ENCODE measurements at places on chromosomes 3 and 15.

GRCh38 chr3:119950666-119951325, 143.5 kb downstream of the GSK3B start:
- no peak for DNase-seq

DNA sequence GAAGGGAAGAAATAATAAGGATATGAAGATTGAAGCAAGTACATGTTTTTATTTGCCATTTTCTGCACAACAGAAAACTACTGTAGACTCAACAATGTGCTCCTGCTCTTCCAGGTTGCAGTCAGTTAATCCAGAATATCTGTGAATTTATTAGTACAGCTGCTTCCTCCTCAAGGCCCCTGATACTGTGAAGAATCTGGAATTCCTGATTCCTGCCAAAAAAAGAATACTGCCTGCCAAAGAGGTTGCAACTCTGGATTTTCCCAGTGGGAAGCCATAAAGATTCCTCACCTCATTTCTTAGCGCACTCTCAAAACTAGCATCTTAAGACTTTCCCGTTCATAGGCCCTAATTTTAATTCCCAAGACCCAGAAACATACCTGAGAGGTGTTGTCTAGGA, 33.6 kb upstream of the LRRC3B start:
- DNase-seq = no peak

- no peak for DNase-seq
Observed at GRCh38 chr15:25053000-25053815, 98.4 kb downstream of the SNRPN start.

DNA sequence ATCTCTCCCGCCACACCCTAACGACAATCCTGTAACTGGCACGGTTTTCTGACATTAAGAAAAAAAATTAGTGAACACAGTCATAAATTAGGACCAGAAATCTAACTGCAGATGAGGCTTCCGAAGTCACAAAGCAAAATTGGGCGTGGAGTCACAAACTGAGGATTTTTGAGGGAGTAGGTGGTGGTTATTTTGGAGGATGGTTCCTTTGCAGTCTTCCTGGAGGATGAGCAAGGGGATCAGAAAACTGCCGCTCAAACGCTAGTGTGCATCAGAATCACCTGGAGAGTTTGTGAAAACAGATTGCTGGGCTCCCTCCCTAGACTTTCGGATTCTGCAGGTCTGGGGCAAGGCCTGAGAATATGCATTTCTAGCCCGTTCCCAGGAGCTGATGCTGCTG, 334.8 kb downstream of the RORA start:
- DNase-seq = no peak

DNA sequence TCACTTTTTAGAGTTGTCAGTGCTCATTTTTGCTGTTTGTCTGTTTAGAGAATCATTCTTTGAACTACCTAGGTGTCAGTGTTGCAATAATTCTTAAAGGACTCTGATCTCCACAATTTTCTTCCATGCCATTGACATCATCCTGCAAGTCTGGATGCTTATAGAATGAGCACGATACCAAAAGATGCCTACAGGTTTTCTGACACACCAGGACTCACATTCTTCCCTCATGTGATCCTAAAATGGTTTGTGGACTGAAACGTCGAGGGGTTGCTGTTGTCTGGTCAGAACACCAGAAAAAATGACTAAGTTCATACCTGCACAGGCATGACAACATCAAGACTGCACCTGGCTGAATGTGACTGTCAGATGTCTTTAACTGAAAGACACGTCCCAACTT, 95.9 kb downstream of the SEMA5B start:
- no peak for DNase-seq

DNA sequence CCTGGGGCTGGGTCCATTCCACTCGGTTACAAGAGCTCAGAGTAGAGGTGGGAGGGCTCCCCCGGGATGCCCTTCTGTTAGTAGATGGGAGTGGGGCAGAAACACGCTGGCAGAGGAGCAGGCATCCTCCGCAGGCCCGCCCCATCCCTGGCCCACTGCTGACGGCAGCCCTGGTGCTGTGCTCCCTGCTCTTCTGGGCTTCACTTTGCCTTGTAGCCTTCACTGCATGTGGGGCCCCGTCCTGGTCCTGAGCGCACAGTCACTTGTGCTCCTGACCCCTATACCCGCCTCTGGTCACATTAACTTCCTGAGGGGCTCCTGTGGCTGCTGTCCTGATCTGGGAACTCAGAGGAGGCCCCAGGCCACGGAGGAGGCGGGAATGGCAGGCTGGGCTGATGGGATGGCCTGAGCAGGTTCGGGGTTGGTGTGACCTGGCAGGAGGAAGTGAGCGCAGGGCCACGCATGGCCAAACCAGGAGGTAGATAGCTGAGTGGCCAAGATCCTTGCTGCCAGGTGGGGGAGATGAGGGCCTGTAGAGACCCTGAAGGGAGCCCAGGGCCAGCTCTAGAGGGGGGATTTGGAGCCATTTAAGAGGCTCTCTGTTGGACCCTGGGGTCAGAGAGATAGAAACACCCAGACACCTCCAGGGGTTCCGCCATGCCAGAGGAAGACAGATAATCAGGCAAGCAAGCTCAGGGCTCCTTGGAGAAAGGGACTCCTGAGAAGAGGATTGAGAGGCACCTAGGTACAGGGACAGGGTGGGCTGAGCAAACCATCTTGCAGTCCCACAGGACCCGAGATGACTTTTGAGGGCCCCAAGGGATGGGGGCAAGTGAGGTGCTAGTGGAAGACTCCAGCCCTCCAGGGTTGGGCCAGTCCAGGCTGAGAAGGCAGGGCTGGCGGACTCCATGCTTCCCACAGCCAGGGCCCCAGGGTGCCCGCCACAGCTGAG, 92.2 kb upstream of the PRR23E start:
- no peak for DNase-seq

GRCh38 chr3:54374214-54374852, 252.0 kb downstream of the CACNA2D3 start:
- peak; percentile 47 for DNase-seq

GRCh38 chr15:36798366-36798765, 218.9 kb downstream of the CDIN1 start:
- DNase-seq = no peak

DNA sequence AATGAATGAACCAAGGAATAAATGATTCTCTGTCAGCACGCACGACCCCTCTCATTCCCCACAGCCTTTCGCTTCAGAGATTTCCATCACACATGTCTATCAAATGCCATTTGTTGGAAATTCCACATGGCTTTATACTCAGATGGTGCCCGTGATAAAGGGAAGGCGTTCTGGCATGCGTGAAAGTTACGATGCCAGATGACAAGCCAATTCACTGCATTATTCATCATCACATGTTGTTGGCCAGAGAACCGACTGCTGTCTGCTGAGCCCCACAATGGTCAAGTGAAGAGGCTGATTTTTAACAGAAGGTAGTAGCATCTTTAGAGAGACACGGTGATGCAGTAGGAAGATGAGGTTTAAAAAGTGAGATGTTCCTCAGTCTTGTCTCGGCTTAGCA, 74.1 kb upstream of the FRMD4B start:
- no peak for DNase-seq

DNA sequence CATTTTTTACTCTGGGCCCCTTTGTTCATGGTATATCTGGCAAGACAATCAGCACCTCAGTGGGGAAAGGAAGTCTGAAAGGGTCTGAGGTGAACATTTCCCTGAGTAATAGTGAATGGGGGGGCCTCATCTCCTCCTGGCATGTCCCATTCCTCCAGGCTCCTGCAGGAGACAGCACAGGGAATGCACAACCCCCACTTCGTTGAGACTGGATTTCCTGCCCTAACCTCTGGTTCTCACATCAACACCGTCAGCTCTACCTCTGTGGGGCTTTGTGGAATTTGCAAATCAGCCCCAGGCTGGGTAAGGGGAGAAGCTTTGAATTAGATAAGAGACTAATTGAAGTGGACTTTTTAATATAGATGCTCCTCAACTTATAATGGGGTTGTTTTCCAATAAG, 168.3 kb upstream of the TRIM42 start:
- DNase-seq = no peak

DNA sequence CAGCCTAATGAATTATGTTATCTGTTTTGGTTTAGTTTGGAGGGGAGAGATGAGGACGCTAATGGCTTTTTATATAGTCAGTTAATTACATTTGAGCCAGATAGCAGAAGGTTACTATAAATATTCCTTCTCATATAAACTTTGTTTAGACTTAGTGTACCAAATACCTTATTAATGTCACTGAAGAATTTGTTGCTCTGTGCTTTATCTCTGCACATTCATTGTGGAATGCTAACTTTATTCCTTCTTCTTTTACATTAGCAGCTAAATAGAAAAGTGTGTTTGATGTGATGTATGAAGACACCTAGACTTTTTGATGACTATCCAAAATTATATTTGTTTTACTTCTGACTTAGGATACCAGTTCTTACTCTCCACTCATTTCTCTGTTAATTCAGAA, 105.2 kb downstream of the EPHA3 start:
- DNase-seq = no peak

DNA sequence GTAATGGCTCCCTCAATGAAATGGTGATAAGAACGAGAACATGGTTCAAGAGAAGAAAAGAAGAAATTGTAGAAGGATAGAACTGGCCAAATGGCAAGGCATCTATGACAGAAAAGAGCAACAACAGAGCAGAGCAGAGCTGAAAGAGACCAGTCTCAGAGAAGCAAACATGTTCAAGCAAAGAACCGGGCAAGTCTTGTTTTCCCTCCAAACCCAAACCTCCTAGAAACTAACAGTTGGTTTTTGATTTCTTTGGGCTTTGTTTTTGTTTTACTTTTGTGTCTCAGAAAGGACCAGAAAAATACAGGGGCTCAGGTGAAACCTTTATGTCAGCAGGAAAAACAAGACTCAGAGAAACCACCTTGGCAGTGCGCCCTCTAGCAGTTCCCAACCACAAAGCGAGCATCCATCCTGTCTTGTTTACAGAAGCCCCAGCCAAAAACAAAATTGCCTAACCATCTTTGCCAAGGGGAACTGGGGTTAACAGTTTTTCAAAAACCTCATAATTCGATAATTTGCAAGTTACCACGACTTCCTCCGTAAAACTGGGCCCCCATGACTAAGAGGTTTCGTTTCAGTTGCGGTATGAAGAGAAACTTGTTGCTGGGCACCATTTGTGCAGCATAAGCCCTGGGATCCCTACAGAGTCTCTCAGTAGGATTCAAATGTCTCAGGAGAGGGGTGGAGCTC, 159.2 kb upstream of the SLC24A5 start:
- DNase-seq = no peak

- DNase-seq = no peak
Observed at GRCh38 chr3:36557708-36558421, 177.6 kb downstream of the STAC start.

- DNase-seq = peak; percentile 67
Observed at GRCh38 chr3:73270839-73271483, 209.5 kb downstream of the EBLN2 start.

- DNase-seq = no peak
Observed at GRCh38 chr3:189056646-189057335, 115.0 kb upstream of the TPRG1 start.

GRCh38 chr3:35936571-35936970, 297.2 kb downstream of the ARPP21 start:
- DNase-seq = no peak

- DNase-seq = no peak
Observed at GRCh38 chr15:92130906-92131305, 262.8 kb upstream of the ST8SIA2 start.

- no peak for DNase-seq
Observed at GRCh38 chr3:131793870-131794269, 240.9 kb downstream of the CPNE4 start.

DNA sequence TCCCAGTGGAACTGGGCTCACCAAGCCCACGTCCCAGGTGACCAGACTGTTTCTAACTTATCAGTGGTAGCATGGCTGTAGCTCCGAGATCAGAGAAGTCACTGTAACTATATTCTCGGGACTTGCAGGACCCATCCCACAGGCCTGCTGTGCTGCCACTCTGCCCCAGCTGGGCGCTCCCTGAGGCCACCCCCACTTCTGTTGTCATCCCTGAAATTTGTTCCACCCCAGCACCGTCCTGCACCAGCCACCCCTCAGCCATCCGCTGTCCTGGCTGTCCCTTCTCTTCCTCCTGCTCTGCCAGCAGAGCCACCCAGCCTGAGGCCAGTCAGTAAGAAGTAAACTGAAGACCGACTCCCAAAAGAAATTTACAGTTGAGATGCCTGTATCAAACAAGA, 33.0 kb upstream of the VILL start:
- DNase-seq = no peak

- DNase-seq = peak; percentile 24
Observed at GRCh38 chr3:193335031-193335430, 43.5 kb downstream of the ATP13A5 start.

GRCh38 chr3:152276681-152277080, 8.0 kb downstream of the MBNL1 start:
- no peak for DNase-seq

GRCh38 chr3:56782215-56782614, 19.5 kb downstream of the ARHGEF3 start:
- DNase-seq = no peak

GRCh38 chr15:74006774-74007639, 12.5 kb downstream of the PML start:
- DNase-seq = no peak

GRCh38 chr3:107367353-107367752, 9.9 kb upstream of the CCDC54 start:
- no peak for DNase-seq

DNA sequence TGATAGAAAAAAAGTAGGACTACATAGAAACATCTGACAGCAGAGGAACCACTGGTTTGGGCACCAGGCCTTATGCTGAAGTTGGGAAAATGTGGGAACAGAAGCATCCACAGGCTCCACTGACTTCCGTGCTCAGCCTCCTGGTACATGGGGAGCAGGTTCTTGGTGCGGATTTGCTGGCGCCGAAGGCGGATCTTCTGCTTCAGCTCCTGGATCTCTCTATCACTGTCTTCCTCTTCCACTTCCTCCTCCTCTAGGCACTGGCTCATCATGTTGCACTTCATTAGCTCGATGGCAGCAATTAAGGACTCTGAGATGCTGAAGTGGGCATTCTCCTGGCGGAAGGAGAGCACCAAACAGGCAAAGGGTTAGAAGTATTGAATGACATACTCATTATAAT, 42.5 kb downstream of the RUBCN start:
- DNase-seq = no peak

DNA sequence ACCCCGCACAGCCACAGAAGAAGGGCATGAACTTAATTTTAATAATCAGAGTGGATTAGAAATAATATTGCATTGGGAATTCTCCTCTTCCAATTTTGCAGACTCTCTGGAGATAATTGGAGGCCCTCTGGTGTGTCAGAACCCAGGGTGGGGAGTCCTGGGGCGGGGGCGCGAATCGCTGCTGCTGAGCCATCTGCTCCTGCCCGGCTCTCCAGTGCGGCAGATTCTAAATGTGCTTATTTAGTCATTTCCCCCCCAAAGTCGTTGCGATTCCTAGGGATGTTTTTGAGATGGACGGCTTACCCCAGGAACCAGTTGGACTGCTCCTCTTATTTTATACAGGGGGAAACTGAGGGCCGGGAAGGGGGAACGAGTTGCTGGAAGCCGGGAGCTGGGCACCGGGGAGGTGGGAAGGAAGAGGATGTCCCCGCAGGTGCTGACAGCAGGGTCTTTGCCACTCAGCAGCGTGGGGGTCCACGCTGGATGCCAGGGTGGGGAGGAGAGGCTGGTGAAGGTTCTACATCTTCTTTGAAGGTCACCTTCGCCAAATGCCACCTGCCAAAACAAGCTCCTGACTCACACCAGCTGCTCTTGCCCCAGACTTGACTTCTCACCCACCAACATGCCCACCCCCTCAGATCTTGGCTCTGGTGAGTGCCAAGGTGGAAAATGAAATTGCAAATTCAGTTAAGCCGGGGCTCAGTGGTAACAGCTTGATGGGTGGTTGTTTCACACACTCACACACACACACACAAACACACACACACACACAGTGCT, 91.3 kb upstream of the PRR23E start:
- DNase-seq = no peak

GRCh38 chr3:141276398-141276797, 44.8 kb downstream of the PXYLP1 start:
- no peak for DNase-seq

Measured in NCI-H2081 (cell line).